Endothelial cell of umbilical vein (primary cell): ENCODE measurements at places on chromosomes 1 and 21. TPM values are rescaled to one million over a fixed set of nuclear protein-coding genes. Genes with fewer than 3 reads are reported as not detected.

GRCh38 chr1:63612971-63613370 lies 19.8 kb downstream of the PGM1 start:
- no peak for DNase-seq

DNA sequence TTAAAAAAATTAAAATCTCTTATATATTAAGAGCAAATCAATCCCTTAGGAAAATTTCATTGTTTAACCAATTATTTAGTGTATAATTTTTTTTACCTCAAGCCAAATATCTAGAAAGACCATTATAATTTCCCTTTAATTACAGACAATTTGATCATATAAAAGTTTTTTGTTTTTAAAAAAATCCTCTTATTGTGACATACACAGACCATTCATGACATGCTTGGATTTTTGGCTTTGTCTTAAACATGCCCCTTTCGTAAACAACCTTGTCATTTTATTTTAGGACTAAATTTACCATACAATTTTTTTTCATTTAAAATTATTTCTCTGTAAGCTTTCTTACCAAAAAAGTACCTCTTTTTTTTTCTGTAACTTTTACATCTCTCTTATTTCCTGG lies 14.2 kb upstream of the CYP4B1 start:
- DNase-seq: no peak

- DNase-seq: peak; percentile 5
Measured at GRCh38 chr1:246506367-246506673, 759 bp downstream of the SMYD3 start.

DNA sequence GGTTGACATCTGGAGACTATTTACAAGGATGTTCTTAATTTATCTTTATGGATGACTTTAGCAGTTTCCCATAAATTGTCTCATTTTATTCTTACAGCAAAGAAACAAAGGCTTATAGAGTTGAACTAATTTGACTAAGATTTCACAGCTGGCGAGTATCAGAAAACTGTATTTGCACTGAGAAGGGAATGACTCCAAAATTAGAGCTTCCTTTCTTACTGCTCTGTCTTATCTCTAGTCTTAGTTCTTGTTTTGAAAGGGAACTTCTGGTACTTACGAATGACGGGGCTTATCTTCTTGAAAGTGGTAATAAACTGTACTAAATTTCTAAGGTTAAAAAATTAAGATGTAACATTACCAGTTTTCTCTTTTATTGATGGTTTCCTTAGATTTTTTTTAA lies 13.6 kb downstream of the CNST start:
- DNase-seq: no peak

Gene AMPD1
- not detected in 2 replicates for polyA plus RNA-seq

DNA sequence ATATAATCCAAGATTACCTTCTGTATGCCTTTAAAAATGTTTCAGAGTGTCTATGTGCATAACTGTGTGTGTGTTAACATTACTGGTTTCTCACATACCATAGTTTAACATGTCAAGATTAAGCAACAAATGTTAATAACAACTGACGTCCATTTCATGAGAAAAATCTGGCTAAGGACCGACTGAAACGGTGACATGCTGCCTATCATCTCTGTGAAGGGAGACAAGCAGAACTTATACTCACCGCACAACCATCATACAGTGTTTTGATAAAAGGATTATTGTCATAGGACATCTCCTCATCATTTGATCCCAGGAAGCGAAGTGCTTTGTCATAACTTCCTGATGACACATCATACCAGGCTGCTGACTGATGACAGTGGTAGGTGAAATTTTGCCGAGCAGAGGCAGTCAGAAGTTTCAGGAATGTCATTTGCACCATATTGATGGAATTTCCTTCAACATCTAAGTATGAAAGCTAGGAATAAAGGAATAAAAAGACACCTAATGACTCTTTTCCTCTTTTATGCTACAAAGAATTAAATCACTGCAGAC lies 228.8 kb downstream of the COL11A1 start:
- peak; percentile 43 for DNase-seq

DNA sequence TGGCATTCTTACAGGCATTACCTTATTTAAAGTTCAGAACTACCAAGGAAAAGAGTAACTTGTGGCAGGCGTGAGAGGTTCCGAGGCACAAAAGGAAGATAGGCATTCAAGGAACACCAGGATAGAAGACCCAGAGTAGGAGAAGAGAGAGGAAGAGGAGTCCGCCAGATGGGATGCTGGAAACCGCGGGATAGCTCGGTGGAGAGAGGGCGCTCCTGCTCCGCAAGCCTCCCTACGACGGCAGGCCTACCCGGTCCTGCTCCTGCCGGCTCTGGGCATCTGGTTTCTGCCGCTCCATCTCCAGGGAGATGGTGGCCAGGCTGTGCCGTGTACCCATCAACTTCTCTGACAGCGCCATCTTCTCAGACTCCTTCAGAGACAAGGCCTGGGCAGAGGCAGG lies 5.4 kb upstream of the NBPF1 start:
- DNase-seq: no peak

DNA sequence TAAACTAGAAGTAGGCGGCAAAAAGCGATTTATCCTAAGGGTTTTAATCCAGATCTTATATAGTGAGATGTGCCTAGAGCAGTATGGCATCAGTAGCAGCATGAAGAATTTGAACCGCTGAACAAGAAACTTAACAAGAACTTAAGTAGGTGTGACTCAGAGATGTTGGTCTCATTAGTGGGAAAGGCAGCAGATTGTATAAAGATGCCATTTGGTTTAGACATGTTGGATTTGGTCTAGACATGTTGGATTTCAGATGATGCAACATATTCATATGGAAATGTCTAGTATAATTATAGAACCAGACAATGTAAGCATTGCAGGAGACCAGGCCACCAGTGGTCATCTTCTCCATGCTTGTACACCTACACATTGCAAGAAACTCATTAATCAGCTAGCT lies 42.1 kb upstream of the ZP4 start:
- DNase-seq: no peak

DNA sequence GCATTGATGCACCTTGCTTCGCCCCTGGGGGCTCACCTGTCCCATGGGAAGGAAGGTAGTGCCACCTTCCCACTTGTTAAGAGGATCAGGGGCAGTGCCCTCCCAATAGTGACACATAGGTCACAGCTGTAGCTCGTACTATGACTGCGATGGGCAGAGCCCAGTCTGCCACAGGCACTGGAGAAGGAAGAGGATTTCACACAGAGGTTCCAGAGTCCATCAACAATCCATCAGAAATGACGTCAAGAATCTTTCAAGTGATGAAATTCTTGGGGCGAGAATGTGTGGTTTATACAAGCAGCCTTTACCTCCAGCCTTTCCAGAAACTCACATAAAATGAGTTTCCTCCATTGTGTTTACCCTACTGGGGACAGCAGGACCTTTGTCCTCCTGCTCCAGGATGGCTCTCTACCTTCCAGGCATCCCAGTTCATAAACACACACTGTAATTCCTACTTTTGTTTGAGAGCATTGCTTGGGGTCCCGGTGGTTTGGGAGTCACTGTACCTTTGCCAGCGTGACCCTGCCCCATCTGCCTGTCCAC lies 260.6 kb upstream of the VAMP3 start:
- no peak for DNase-seq

DNA sequence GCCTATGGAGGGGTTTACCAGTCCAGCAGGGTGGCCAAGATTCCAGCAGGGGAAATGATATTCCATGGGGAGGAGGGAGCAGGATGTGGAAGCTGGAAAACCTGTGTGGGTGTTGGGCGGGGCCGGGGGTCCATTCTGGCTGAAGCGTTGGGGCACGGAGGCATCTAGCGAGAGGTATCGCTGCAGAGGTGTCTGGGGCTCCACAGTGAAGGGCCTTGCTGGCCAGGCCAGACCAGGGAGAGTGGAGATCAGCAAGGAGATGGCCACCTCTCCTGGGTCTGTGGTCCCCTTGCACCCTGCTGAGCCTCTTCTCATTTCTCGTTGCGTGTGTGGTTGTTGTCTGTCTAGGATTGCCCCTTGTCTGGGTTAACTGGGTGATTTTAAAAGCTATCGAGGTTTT lies 6.2 kb downstream of the COQ8A start:
- no peak for DNase-seq

Gene MMP23B
- 0.62 and 1.5 TPM in 2 replicates for polyA plus RNA-seq

- DNase-seq: no peak
Measured at GRCh38 chr1:229075217-229075616, 195.7 kb upstream of the RAB4A start.

- no peak for DNase-seq
Measured at GRCh38 chr1:35345439-35345981, 77.0 kb downstream of the ZMYM4 start.
